Ureter (tissue), 1 donor: ENCODE measurements at places on chromosomes 2 and 18. TPM values are rescaled to one million over a fixed set of nuclear protein-coding genes. Genes with fewer than 3 reads are reported as not detected.

The INHBB gene
- 10.8 TPM for total RNA-seq

The GALNT13 gene
- 13.6 TPM for total RNA-seq

The ITGA4 gene
- total RNA-seq, result 7.4 TPM

The MAL gene
- total RNA-seq, result 19.2 TPM

DNA sequence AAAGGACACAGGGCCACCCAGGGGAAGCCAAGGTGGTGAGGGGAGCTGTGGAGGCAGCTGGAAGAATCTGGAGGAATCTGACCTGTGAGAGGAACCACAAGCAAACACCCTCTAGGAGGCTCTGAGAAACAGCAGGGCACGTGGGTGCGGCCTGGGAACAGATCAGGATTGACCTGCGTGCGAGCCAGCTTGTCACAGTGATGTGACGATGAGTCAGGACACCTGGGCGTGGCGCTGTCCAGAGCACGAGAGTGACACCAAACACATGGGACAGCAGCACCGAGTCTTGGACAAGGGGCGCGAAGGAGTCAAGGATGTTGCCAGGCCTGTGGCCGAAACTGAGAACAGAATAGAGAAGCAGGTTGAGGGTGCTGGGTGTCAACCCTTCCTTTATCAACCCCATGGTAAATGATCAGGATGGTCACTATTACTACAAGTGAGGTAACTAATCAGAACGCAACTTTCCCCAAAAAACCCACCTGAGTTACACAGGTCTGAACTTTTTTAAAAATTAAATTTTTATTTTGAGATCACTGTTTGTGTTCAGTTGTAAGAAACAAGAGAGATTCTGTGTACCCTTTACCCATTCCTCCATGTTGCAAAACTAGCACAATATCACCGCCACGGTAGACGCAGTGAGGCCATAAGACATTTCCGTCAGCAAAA lies 637 bp upstream of the SFT2D3 start:
- DNase-seq, result peak; percentile 78

GRCh38 chr2:110717734-110718133 lies 14.6 kb upstream of the ACOXL start:
- DNase-seq, result no peak

The MEIS1 gene
- 105 TPM for total RNA-seq

The RAX gene
- total RNA-seq, result not detected

GRCh38 chr2:235480614-235481013 lies 13.2 kb upstream of the AGAP1 start:
- no peak for DNase-seq

The ITGA6 gene
- total RNA-seq, result 109 TPM

- DNase-seq, result no peak
Observed at GRCh38 chr2:15142069-15142689, 419.0 kb downstream of the NBAS start.

The SLC4A3 gene
- total RNA-seq, result 12.2 TPM

DNA sequence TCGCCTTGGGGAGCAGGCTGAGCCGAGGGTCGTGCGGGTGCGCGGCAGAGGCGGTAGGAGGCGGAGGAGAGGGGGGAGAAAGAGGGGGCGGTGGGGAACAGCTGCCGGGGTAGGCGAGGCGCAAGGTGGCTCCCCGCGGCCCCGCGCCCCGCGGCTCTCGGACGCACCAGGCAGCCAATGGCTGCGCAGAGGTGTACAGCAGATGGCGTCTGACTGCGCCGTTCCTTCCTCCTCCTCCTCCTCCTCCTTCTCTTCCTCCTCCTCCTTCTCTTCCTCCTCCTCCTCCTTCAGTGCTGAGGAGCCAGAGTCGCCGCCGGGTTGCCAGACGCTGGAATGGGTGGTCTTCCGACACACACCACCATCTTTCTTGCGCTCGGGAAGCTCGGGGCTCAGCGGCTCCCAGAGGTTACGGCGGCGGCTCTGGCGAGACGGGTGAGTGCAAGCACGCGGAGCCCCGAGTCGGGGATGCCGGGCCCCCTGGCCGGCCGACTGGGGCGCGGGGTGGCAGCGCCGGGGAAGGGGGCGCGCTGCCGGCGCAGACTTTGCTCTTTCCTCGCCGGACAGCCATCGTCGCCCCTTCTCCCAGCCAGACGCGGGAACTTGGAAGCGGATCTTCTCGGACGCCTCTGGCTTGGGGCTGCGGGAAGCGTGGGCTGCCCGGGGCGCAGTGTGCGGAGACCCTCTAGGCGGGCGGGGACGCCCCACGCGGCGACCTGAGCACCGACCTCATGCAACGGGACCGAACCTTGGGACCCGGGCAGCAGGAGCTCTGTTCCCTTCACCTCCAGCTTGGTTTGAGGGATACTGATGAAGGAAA lies at the start of gene THSD7B:
TSS of gene THSD7B (plus strand) at position 290 of the 817 bp plus-strand sequence. CDS start 116,634 bp downstream, outside the sequence.
- DNase-seq, result no peak

- no peak for DNase-seq
Observed at GRCh38 chr18:32289483-32290075, 99.7 kb downstream of the MEP1B start.

The DNAH6 gene
- 2.2 TPM for total RNA-seq

DNA sequence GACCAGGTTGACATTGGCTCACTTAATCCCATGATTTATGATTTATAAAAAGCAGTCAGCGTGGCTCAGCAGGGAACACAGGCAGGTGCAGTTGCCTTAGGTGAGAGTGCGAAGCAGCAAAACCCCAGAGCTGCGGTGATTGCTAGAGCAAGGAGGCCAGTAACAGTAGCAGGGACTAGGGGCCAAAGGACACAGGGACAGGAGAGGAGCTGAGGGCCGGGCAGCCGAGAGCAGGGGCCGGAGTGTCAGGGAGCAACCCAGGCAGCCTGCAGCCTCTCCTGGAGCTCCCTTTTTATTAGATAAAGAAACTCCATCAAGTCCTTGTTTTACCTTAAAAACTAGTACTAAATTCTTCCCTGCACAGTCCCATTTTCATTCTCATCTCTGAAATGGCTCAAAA lies 4.3 kb downstream of the MC2R start:
- DNase-seq, result no peak

The UPP2 gene
- total RNA-seq, result not detected

GRCh38 chr2:44713170-44713569 lies 228.3 kb upstream of the SIX3 start:
- DNase-seq, result no peak

The BBS5 gene
- total RNA-seq, result 18.8 TPM

- no peak for DNase-seq
Observed at GRCh38 chr2:19776941-19777514, 124.8 kb downstream of the TTC32 start.

GRCh38 chr2:15049096-15049993 lies 416.8 kb downstream of the LRATD1 start:
- DNase-seq, result no peak

DNA sequence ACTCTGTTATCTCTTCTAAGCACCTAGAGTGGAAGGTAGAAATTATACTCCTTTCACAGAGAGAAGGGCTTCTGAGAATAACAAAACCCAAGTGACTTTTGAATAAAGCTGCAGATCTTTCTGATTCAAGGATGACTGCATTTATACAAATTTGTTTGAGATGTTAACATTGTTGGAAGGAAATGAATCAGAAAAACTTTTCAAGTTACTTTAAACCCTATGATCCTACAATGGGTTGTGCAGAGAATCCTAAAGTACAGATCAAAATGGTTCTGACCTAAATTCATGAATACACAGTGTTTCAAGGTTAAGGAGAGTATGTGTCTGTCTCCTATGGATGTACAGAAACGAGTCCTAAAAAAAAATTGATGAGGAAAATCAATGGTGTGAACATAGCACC lies 1.8 kb downstream of the RFTN2 start:
- no peak for DNase-seq

DNA sequence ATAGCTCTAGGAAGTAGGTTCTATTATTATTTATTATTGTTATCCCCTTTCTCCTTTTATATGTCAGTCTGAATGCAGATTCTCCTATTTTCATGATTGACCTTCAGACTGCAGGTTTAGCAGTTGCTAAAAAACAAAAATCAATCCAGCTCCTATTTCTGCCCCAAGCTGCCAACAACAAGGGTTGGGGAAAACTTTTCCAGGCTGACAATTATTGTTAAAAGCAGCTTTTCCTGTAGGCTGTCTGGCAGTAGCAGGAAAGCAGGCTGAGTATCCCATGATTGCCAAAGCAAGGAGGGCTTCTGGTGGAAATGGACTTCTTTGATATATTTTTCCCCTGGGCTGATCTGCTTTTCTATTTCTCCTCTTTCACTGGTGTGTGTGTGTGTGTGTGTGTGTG lies 78.0 kb upstream of the CTLA4 start:
- DNase-seq, result no peak

DNA sequence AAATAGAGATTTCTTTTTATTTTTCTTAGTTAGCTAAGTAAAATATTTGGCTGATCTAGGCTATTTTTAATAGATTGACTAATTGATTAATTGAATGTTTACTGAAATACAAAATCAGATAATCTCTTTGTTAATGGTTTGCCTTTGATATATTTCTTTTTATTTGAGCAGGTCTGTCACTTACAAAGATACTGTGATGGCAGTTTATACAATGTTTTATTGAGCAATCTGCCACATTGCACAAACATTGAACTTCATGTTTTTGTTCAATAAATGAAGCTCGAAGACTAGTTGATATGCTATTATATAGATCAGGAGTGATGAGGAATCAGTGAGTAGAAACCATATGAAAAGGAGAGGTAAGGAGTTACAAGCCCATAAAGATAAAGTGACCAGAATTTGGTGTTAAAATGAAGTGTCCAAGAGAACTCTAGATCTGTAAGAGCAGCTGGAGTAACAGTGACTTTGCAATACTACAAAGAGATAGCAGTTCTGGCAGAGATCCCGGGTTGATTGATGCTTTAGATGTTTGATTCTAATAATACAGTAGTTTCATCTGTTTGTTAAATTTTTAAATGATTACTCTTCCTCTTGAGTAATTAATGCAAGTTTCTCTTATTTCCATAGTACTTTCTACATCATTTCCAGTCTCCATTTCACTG lies 574.2 kb downstream of the CCDC85A start:
- DNase-seq, result no peak

DNA sequence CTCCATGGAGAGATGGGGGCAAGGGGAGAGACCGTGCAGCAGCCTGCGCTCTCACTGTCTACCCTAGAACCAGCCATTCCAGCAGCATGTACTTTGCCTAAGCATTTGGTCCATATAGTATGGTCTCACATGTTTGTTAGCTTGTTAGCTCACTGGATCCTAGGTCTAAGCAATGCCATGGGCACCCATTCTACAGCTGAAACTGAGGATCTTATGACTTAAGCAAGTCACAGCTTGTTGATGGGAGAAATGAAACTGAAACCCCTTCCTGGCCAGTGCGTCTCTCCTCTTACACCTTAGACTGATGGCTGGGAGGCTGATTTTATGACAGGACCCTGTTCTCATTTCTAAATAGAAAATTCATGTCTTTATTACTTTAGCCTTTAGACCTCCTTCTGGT lies 90.1 kb downstream of the EPAS1 start:
- DNase-seq, result no peak
